ENCODE measurements at places on chromosomes 6 and 20.
A peak's percentile ranks its signal among the peaks of the same experiment; 100 is the strongest.

GRCh38 chr6:40347571-40348011, 239.6 kb downstream of the LRFN2 start:
- no peak for DNase-seq

GRCh38 chr6:157017861-157018260, 240.7 kb downstream of the ARID1B start:
- DNase-seq, result no peak

DNA sequence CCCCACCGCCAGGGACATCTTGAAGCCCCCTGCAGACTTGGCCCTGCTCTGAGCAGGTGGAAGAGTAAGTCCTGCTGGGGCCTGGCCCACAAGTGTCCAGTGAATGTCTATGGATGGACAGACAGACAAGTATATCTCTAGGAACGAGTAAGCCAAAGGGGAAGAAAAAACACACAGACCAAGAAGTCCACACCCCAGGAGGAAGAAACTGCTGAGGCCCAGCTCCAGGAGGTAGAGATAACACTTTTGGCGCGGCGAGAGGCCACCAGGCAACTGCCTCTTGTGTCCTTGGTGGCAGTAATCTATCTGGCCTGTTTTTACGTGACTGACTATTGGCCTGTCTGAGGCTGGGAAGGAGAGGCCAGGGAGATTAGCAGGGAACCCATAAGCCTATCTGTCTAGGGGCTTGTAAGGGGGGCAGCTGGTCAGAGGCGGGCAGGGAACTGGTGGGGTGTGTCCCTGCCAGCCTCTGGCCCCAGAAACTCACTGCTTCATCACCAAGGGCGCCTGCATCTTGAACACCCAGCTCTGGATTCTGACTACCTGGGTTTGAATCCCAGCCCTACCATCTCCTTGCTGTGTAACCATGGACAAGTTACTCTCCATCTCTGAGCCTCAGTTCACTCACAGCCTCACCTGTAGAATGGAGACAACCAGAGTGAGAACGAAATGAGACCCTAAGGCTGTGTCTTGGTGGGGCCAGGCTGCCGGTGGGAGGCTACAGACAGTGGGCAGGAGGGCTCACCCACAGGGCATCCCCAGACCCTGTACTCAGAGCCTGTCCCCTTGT, 31.3 kb downstream of the C20orf203 start:
- DNase-seq, result no peak

DNA sequence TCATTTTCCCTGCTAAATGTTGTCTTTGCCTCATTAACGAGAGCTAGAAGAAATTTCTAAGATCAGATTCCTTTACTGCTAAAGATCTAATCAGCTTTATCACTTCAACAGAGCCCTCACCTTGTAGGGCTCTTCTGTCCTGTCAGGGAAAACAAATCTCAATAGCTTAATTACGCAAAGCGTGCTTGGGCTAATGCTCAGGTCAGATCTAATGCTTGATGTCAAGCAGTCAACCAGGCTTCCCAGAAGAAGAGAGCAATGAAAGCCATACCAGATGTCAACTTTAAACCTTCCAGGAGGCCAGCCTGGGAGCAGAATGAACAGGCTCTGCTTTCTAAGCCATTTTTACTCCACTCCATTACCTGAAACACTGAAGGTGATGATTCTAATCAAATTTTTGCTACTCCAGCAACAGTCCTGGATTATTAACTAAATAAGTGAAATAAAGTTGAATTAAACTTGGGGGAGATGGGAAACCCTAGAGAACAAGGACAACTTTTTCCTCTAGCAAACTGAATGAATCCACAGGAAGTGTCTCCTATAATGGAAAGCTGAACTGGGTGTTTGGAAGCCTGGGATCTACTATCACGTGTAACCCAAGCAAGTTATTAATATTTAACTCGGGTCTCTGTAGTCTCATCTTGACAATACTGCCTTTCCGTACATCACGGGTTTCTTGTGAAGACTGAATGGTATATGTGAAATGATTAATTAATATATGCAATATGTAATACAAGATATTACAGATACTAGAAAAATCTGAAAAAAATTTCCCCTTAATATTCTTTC, 273.7 kb downstream of the PTPRK start:
- DNase-seq, result no peak

DNA sequence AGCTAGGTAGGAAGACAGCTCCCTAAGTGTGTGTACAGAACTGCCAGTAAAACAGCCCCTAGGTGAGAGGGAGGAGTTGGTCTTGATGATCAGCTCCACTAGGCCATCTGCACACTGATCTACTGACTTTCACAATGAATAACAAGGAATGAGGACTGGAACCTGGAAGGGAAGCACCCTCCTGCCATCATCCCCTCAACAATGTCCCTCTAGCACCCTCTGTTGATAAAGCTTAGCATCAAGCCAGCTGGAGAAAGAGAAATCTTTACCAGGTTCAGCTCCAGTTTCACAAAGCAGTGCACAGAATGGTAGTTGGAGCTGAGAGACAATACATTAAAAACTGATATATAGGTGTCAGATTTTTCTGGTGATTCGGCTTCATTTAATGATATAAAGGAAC, 57.2 kb upstream of the IRAK1BP1 start:
- no peak for DNase-seq

DNA sequence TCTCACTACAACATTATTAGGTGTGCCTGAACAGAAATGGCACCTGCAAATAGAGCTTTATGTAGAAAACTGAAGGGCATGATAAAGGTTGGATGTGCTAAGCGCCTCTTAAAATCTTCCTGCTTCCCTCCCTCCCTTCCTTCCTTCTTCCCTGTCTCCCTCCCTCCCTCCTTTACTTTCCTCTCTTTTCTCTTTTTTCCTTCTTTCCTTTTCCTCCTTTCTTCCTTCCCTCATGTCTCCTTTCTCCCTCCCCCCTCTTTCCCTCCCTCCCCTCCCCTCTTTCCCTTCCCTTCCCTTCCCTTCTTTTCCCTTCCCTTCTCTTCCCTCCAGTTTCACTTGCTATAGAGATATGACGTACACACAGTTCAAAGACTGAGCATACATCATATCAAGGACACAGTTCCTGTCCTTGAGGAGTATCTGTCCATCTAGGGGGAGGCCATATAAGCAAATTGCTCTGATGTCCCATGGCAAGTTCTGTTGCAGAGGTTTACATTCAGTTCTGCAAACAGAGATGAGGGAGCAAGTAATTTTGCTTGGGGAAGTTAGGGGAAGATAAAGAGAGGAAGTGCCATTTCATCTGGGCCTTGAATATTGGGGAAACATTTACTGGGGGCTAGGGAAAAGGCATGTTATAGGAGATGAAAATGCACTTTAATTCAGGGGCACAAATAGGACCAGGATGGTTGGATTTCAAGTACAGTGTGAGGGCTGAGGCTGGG, 79.0 kb upstream of the EEF1E1 start:
- DNase-seq, result no peak

DNA sequence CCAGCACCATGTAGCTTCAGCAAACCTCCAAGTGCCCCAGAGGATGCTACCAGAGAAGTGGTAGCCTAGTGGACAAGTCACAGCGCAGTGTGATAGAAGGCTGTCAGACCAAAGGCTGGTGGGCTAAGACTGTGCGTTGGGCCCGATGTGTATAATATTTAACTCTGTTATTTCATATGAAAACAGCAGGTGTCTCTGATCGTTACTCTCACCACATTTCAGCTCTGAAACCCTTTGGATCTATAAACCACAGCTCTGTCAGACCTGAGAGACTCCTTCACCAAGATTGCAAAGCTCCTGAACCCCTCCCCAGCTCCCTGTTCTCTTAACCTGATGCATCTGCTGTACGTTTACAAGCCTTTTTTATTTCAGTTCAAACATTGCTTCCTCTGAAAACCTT, 43.8 kb downstream of the ISM1 start:
- DNase-seq, result no peak

GRCh38 chr20:33993576-33994221, at the start of gene RALY:
Gene RALY, plus strand, starts transcription at chr20:33993911. Its CDS starts 78,164 bp downstream, at chr20:34072075.
- peak; percentile 72 for DNase-seq

DNA sequence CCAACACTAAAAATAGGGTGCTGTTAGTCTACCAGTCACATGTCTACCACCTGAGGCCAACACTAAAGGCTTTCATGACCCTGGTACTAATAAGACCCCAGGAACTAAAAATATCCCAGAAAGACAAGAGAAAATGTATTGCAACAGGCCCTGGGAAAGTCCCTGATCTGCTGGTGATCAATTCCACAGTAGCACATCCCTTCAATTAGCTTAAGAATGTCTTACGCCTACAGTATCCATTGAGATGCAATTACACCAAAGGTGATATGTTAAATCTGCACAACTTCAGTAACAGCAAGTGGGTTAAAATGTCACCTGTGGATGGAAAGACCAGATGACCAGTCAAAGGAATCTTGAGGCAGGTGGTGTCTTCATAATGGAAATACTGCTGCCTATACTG, 3.1 kb downstream of the SEMG1 start:
- DNase-seq, result no peak

GRCh38 chr6:9186148-9186547, 750.8 kb upstream of the SLC35B3 start:
- no peak for DNase-seq

- DNase-seq, result no peak
Measured at GRCh38 chr20:59032713-59033059, 551 bp upstream of the ATP5F1E start.

DNA sequence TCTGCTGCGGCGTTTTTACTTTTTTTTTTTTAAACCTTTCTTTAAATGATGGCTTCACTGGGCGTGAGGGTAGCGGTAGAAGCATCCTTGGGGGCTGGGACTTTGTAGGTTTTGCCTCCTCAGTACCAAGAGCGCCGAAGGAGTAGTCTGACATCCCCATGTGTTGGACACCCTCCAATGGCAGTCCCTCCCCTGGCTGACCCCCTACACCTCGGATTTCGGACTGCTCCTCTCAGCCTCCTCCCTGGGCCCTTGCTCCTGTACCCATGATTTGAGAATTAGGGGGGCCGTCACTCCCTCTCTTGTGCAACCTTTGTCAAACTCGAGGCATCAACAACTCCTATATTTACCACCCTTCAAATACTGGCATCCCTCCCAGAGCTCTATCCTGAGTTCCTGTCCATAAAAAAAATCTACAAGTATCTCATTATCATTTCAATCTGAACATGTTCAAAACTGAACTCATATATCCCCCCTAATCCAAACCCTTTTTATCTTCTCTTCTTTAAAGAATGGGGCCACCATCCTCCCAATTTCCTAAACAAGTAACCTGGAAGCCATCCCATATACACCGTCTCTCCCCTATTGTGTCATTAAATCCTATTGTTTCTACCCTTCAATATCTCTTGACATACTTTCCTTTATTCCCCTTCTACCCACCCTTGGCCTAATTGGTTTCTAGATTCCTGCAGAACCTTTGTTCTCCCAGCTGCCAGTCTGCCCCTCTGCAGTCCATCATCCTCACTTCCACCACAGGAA, 1.2 kb upstream of the ARFGEF3 start:
- DNase-seq, result no peak

All from NCI-H2029 (cell line).